Epithelial cell of proximal tubule (primary cell): ENCODE measurements at places on chromosomes 6 and 20.
A peak's percentile ranks its signal among the peaks of the same experiment; 100 is the strongest.

GRCh38 chr20:47993035-47993755 is 207.9 kb upstream of the SULF2 start:
- no peak for DNase-seq

- no peak for DNase-seq
Observed at GRCh38 chr6:41784581-41785171, 2.8 kb upstream of the TOMM6 start.

DNA sequence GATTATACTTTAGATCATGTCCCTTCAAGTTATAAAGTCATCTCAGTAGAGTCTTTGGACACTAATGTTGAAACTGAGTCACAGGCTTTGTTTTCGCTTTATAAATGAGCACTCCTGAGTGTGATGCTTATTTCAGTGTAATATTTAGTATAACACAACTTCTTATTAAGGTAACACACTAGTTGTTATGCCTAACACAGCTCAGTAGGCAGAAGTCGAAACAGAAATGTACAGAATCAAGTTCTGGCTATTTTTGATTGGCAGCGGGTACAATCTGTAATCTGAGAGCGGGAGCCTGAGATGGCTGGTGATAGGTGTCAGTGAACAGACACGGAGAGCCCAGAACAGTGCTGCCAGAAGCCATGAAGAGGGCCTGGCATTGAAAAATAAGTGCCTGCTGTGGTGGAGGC is 11.4 kb downstream of the HECA start:
- no peak for DNase-seq

DNA sequence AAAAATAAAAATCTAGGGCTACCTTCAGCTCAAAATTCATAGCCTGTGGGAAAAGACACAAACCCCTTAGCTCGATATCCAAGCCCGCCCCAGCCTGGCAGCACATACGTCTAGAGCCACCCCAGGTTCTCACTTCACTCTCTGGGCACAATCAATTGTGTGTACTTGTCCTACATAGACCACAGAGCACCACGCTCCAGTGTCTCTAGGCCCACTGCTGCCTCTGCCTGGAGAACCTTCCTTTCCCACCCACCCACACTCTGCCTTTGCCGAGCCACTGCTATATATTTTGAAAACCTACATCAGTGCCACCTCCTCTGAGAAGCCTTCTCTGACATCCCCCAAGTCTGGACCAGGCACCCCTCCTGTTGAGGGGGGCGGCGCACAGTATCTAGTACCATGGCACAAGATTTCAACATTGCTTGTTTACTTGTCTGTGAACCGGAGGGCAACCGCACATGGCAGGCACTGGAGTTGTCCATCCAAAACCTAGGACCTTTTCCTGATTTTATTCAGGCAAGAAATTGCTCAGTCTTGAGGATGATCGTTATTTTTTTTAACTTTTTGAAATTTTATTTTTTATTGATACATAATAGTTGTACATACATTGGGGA is 141.5 kb downstream of the UNC5CL start:
- no peak for DNase-seq

- DNase-seq: no peak
Observed at GRCh38 chr20:6680854-6681253, 86.6 kb upstream of the BMP2 start.

- DNase-seq: no peak
Observed at GRCh38 chr20:19552221-19553180, 205.6 kb upstream of the RIN2 start.

DNA sequence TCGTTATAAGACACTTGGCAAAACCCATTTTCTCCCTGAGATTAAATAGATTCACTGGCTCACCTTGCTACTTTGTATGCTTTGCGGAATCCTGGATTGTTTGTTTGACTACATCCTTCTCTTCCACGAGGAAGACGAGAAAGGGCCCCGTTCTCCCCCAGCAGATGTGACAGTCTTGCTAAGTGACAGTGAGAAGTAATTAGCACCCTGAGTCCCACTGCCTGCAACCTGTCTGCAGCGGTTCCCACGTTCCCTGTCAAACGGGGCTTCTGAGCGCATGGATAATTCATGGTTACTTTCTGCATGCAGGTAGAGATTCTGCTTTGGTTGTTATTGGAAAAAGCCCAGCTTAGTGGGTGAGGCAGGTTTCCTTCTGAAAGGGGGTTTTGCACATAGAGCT is 163.7 kb downstream of the CDH26 start:
- DNase-seq: no peak

DNA sequence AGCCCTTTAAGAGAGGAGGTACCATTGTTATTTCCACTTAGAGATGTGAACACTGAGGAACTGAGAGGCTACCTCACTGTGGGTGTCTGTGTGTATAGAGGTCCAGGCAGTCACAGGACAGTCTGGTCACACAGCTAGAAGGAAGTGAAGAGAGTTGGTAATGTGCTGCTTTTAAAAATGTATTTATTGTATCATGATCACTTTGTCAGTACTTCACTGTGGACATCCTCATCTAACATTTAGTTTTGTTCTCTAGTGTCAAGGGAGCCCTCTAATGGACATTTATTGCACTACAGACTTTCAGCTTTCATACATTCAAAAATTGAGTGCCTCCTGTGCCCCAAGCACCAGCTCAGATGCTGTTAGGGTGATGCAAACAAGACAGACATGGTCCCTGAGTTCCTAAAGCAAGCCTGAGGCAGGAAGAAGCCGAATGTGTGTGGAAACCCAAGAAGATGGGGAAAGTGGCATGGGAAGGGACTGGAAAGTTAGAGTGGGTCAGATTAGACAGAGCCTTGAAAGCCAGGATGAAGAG is 123.0 kb downstream of the SLC16A10 start:
- peak; percentile 27 for DNase-seq

DNA sequence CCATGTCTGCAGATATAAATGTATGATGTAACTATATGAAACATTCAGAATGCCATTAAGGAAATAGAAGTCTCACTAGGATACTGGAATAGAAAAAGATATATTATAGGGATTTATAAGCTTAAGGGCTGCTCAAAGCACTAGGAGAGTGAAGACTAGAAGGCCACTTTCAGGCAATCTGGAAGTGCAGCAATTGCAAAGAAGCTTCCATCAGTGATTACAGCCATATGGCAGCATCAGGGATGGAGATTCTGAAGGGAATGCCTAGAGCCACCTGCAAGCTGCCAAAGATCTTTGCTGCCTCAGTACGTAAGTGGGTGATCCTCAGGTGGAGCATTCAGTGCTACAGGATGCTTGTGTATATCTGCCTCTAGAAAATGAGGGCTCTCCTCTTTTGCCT is 796.2 kb upstream of the EPHA7 start:
- DNase-seq: no peak
